Urothelium cell line (cell line): ENCODE measurements at places on chromosomes 1 and 21.

DNA sequence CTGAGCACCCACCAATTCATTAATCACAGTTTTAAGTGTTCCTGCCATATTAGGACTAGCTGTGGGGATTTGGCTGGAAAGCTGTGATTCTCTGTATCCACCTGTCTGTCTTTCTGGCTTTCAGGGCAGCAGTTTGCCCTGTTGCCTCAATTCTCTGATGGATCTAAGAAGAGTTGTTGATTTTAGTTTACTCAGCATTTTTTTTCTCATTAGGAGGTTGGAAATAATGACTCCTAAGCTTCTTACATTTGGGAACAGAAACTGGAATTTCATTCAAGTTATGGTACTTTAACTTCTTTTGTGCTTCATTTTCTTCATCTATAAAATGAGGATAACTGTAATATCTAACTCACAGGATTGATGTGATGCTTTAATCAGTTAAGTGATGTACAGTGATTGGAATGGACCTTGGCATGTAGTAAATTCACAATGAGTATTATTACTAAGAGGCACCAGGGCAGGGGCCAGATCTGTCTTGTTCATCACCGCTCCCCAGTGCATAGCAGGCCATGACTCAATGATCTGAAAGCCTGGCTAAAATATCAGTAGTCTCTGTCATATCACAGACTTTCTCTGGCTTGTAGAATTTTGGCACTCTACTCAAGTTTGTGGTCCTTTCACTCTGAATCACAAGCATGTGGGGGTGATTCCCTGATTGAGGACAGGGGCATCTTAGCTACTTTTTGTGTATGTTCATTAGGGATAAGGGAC, 51.4 kb upstream of the GREM2 start:
- DNase-seq = no peak

- DNase-seq = no peak
These were observed 5.0 kb upstream of the KCNJ9 start for GRCh38 chr1:160076295-160076694.

DNA sequence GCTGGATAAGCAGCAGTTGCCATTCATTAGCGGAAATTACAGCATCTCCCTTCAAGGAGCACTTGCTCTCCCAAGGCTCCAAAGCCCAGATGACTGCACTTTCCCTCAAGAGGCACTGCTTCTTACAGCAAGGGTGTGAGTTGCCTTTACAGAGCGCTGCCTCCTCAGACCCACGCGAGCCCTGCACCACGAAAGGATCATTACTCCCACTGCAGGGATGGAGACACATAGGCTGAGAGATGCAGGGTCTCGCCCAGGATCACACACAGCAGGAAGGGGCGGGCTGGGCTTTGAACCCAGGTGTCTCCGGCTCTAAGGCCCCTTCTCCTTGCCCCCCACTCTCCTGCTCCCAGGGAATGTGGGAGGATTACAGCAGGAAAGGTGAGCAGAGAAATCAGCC, 405.5 kb downstream of the MATN1 start:
- DNase-seq = no peak

DNA sequence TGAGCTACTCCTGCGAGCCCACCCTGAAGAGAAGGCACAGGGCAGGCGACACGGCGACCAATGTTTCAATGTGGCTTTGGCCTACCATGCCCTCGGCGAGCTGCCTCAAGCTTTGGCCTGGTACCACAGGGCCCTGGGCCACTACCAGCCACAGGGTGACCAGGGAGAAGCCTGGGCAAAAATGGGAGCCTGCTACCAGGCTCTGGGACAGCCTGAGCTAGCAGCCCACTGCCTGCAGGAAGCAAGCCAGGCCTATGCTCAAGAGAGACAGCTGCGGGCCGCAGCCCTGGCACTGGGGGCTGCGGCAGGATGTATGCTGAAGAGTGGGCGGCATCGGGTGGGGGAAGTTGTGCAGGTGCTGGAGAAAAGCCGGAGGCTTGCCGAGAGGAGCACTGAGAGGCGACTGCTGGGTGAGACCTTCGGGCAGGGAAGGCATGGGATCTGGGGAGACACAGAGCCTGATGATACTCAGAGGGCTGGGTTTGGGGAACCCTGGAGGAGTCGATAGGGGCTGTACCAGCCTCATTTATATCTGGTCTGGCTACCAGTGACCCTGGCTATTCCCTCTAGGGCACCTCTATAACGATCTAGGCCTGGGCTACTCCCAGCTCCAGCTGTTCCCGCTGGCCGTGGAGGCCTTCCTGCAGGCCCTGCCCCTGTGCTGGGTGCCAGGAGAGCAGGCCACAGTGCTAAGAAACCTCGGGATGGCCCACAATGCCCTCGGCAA, 2.3 kb downstream of the TTC24 start:
- DNase-seq = no peak

DNA sequence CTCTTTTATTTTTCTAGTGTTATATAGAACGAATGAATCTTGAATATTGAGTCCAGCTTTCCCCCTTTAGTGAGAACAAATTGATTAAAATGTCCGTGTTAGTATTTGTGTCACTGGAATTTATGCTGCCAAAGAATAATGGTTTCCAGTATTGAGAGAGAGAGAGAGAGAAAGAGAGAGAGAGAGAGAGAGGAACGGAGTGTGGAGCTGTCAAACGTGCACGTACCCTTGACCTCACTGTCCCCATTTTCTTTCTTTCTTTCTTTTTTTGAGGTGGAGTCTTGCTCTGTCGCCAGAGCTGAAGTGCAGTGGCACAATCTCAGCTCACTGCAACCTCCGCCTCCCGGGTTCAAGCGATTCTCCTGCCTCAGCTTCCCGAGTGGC, 70.9 kb upstream of the GREM2 start:
- DNase-seq = no peak

DNA sequence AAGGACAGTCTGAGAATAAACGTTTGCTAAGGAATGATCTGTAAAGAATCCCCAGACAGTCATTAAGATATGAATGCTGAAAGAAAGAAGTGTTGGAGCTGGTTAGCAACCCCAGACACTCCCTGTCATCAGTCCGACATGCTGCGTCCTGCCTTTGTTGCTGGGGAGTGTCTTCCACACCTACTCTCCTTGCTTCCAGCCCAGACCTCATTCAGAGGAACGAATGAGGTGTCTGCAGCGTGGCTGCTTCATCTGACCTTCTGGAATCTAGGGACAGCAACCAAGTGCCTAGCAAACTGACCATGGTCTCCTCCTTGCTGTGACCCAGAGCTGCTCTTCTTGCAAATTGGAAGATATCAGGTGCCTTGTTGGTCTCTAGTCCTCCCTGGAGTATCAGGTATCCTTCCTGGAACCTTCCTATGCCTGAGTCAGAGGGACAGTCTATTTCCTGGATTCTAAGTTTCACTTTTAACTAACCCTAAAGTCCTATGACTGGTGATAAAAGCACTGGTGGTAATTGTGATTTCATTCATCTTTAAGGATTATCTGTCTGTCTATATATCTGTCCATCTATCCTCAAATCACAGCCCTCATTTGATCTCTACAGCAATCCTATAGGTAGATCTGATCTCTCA, 45.3 kb downstream of the NFASC start:
- DNase-seq = no peak

DNA sequence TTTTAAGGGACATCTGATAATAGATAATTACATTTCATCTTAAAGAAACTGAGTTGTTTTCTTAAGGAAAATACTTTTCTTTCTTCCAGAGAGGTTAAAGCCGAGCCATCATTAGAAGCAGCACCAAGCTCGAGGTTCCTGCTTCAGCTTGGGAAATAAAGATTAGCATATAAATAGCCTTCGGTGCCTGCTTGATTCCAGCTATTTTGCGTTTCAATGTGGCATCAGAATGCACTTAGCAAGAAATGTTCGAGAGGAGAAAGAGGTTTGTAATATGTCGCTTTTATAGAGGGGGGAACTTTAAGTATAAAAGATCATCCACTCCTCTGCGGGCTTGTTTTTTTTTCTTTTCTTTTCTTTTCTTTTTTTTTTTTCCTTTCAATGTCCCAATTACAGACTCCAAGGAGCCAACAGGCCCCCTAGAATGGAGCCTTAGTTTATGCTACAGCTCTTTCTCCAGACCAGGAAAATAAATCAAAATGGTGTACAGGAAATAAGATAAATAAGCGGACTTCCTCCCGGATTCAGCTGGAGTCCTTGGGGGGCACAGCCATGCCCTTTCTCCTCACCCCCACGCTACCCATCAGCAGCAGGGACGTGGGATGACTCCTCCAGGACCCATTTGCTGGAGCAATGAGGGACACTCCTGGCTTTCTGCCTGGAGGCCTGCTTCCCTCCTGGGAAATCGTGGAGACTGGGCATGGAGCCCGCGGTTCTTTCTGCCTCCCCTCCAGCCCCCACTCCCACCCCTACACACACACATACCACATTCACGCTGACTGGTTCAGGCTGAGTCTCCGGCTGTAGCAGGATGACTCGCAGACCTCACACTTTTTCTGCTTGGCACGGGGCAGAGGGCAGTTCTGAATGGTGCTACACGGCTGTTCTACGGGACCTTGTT, 131.6 kb downstream of the RRAGC start:
- peak; percentile 69 for DNase-seq

GRCh38 chr1:204251926-204252689, 38.3 kb upstream of the GOLT1A start:
- DNase-seq = no peak

- no peak for DNase-seq
These were observed 36.4 kb upstream of the MAP10 start for GRCh38 chr1:232768793-232769192.

DNA sequence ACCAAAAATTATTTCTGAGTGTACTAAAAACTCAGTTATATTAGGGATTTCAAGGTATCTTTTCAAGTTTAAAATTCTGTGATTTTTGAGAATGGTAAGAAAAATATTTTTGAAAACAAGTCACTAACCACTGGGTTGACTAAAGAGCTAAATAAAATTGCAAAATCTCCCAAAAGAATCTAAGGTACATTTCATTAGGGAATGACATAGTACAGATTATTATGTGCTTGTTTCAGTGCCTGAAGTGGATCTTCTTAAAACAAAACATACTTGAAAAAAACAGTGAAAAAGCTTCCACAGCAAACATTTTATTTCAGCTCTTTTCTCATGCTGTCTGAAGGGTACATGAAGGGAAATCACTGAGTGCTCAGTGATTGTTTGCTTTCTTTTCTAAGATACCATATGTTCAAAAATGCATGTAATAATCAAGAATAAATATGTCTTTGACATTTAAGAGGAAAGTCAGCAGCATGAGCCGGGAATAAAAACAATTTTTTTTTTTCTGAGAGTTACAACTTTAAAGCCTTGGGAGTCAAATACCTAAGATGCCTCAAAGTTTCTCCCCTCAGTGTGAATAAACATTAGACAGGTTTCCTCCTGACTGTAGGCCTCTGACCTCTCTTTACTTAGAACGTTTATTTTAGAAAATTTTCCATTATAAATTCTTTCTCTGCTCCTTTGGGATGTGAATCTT, 200.7 kb downstream of the KCNT2 start:
- no peak for DNase-seq

- no peak for DNase-seq
These were observed 51.5 kb downstream of the ACOT7 start for GRCh38 chr1:6342056-6342455.

DNA sequence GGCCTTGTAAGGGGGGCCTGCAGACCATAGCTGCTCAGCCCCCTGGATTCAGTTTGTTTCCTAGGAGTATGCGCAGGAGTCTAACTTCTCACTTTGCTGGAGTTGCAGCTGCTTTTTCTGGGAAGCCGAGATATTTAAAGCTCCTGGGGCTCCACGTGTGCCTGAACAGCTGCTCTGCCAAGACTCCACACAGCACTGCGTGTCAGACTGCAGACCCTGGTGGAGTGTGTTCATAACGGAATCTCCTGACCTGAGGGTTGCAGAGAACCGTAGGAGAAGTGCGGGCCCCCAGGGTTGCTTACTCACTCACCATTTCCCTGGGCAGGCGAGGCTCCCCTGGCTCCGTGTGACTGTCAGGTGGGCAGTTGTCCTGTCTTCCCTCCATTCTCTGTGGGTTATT, 474.3 kb upstream of the TMPRSS15 start:
- DNase-seq = no peak

- DNase-seq = no peak
These were observed 75.2 kb downstream of the NFIA start for GRCh38 chr1:61157468-61157987.
